ENCODE measurements at places on chromosomes 5 and 9.
A peak's percentile ranks its signal among the peaks of the same experiment; 100 is the strongest.

- DNase-seq: no peak
These were observed 90.7 kb downstream of the MEF2C start for GRCh38 chr5:88792144-88792840.

GRCh38 chr9:91847581-91848091 is 102.4 kb downstream of the ROR2 start:
- no peak for DNase-seq

DNA sequence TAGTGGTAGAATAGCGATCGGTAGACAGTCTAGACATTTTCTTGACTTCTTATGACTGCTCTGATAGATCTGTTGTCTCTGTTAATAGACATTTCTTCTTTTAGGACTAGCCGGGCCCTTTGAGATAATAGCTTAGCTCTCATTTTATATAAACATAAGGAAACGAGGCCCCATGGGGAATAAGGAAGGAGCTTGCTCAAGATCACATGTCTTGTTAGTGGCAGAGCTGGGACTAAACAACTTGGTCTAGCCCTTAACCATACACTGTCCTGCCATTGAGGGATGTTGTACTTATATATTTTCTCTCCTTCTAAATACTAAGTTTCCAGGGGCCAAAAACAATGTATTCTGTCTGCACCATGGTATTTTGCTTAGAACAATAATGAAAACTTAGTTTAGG is 140.0 kb downstream of the GCNT1 start:
- DNase-seq: no peak

DNA sequence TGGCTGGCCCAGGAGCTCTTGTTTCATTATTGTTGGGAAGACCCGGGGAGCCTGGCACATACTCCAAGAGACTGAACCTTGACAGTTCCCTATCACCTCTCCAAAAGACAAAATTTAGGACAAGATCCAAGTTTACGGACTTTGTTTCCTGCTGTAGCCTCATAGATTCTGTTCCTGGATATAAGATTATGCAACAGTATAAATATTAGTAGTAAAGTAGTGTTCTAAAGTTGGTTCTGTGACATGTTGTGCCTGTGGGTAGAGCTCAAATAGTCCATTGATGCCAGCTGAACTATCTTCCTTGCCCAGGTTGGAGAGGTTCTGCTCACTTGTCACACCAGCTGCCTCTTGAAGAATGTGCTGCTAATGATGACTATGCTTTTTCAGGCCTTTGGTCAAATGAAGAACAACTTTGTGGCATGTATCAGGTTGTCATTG is 430.2 kb downstream of the DMAC1 start:
- DNase-seq: peak; percentile 33

DNA sequence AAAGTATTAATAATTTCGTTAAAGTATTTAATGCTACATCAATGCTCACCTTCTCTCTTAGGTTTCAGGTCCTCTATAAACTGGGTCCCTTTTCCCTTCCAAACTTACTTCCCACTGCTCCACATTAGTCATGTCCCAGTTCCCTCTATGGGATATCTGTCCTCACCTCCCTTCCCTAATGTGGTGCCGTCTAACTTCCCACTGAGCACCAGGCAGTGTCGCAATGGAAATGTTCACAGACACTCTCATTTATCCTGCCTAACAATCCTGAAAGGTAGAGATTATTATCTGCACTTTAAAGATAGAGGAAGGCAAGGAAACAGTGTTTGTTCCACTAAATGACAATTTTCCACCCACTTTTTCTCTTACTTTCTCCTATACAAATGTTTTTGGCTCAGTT is 329.7 kb downstream of the CWC27 start:
- no peak for DNase-seq

DNA sequence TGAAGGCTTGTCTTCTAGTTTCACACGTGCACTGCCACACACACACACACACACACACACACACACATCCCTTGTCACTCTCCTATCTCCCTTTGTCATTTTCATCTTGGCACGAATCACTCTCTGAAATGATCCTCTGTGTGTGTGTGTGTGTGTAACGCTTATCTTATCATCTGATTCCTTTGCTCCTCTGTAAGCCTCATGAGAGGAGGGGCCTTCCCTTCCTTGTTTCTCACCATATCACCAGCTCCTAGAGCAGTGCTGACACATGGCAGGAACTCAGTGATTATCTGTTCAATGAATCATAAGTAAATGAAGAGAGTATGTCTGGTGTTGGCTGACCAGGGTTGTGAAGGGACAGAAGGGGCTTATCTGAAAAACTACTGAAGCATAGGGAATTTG is 53.3 kb downstream of the PDE4D start:
- no peak for DNase-seq

DNA sequence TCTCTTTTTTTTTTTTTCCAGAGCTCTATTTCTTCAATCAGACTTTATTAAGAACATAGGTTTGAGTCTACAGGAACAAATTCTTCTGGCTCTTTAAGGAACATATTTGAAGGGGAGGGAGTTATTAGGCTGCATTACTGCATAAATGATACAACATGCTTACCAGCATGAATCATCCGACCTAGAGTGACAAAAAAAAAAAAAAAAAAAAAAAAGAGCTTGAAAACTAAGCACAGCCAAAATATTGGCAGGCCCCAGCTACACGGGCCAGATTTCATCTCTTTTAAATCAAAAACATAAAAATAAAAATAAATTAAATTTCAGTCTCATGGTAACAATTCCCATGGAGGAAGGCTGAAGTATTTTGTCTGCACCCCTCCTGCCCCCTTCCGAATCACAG is 26.3 kb downstream of the MSX2 start:
- DNase-seq: no peak

GRCh38 chr5:170336065-170336464 is 38.5 kb upstream of the LCP2 start:
- DNase-seq: no peak

DNA sequence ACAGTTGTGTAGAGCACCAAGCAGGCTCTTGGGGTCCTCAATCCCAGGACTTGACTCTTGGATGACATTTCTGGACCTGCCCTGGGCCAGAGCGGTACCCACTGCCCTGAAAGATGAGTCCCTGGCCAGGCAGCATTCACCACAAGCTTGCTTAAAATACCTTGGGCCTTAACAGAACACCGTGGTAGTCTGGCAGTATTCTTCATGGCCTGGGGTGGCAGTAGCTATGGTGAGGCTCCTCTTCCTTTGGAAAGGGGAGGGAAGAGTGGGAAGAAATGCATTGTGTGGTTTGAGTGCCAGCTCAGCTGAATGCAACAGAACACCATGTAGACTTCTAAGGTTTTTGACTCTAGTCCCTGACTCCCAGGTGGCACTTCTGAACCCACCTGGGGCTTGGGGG is 29.4 kb upstream of the IRGM start:
- no peak for DNase-seq

DNA sequence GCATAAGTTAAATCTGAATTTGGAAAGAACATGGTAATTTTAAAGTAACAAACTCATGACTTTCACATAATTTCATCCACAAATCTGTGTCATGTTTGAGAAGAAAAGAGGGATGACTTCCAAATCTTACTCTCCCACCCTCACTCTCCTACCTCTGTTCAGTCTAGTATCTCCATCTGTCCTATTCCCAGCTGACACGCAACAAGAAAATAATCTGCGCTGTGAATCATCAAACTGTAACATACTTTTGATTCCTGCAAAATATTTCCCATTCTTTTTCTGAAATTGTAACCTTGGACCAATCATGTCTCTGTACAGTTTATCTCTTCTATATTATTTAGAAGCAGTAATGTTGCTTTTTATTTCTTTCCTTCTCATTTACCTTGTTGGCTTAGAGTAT is 91.4 kb downstream of the SLC12A2 start:
- no peak for DNase-seq

DNA sequence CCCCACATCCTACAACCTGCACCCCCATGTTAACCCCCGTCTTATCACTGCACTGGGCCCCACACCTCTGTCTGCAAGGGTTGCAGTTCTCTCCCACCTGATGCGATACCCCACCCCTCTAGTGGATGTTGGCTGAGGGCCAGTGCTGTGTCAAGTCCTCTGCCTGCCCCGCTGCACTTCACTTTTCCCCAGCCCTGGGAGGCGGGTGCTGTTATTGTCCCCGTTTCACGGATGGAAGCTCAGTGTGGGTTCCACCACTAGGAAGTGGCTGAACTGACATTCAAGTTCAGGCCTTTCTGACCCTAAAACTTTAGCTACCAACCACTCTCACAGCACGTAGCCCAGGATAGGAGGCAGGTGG is 3.5 kb downstream of the SNCB start:
- no peak for DNase-seq

GRCh38 chr5:17854901-17855300 is 220.6 kb downstream of the TAF11L14 start:
- no peak for DNase-seq

DNA sequence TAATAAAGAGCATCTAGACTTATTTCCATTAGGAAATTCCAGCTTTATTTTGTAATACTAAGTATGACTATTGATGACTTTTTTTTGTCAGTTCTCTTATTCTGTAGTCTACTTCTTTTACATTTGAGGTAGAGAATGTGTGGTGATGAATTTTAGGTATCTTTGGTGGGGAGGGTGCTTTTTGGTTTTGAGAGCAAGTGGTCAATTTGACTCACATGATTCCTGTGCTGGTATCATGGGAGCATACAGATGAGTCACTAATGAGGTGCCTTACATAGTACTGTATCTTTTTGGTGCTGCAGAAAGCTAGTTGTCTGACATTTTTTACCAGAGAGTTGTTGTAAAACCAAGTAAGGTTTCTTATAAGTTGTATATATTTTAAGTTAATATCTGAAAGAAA is 35.3 kb downstream of the ERBIN start:
- no peak for DNase-seq

- no peak for DNase-seq
These were observed 41.1 kb upstream of the ACOT12 start for GRCh38 chr5:81435023-81435422.

DNA sequence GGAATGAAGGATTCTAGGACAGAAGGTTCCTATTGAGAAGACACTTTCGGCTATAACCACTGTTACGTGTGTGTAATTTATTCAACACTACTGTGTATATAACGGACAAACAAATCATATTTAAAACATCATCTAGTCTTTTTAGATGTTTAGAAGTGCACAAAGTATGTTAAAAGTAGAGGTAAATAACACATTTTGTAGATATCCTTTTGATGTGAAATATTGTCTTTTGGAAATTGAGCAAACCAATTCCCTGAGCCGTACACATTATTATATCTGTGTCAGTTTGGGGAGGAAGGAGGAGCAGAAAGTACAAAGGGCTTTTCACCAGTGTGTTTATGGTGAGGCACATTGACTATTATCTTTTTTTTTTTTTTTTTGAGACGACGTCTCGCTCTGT is 39.1 kb upstream of the ANKRD18A start:
- no peak for DNase-seq

DNA sequence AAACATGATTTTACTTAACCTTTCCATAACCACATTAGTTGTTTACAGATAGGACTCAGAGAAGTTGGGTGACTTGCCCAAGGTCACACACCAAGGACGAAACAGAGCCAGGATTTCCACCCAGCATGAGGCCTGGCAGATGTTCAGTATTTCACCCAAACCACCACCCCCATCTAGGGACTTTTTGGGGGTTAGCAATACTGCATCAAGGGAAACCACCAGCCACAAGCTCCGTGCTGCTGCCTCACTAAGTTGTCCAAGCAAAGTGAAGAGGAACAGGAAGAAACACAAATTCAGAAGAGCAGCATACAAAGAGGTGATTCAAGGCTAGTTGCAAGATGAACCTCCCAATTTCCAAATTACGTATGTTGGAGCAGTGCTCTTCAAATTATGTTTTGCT is 219.6 kb upstream of the RORB start:
- no peak for DNase-seq

GRCh38 chr5:138241688-138242571 is 28.8 kb upstream of the CDC23 start:
- DNase-seq: no peak

DNA sequence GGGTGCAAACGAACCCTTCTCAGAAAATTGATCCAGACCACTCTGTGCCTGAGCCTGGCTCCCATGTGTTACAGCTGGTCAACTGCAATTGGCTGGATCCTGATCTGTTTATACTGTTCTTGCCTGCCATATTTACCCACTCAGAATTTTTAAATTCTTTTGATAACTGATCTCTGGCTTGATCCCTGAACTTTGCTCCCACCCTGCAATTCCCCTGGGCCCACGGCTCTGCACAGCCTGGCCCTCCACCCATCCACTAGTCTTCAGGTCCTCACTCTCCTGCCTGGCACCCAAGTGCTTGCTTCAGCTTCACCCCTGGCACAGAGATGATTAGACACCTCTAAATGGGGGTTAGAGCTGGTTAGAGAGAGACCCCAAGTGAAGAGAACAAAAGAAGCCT is 25.9 kb upstream of the MIER3 start:
- no peak for DNase-seq

DNA sequence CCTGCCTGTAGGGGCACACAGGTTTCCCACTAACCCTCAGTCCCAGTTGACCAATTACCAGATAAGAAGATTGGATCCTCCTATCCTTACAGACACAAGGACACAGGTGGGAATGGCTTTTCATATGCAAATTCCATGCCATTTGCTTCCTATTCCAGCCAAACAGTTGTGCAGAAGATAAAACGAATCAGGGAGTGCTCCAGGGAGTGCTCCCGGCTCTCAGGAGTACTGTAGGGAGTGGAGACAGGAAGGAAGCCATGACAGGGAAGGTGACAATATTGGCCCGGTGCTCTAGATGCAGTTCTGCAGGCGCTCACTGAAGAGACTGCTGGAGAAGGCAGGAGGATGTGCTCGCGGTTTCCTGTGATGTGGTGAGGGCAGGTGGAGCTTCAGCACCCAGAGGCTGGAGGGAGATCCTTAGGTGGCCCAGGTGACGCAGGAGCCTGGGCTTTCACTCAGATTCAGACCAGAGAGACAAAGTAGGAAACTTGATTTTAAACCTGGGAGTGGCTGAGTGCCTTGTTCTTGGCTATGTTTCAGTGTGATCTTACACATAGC is 260.0 kb downstream of the AUH start:
- no peak for DNase-seq

DNA sequence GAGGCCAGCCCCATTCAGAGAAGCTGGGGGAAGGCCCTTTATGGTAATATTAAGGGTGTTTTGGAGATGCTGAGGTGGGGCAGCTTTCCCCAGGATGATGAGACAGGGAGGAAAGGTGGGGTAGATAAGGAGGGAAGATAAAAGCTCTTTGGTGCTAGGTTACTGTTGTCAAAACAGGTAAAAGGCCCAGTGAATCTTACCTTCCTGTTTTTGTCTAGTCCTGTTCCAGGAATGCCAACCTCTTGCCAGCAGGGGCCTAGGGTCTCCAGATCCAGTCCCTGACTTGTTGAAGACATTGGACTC is 797 bp upstream of the CCL27 start:
- no peak for DNase-seq

DNA sequence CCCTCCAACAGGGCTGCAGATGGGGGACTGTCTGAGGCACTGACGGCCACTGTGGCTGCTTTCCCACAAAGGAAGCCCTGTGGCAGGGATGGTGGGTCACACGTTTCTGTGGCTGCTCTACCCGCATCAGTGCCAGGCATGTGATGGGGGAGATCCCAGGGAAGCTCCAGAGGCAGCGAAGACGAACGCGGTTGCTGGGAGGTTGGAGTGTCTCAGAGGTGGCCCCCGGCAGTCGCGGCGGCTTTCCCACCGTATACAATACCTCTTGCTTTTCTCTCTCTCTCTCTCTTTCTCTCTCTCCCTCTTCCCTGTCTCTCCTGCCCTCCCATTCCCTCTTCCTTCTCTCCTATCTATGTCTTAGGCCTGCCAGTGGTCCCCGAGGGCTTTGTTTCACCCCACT is 56.7 kb downstream of the CYFIP2 start:
- DNase-seq: no peak

- no peak for DNase-seq
These were observed 5.0 kb downstream of the NCBP1 start for GRCh38 chr9:97638666-97639065.
